Adrenal gland (tissue), 19 donors: ENCODE measurements at places on chromosomes 6 and 20.

DNA sequence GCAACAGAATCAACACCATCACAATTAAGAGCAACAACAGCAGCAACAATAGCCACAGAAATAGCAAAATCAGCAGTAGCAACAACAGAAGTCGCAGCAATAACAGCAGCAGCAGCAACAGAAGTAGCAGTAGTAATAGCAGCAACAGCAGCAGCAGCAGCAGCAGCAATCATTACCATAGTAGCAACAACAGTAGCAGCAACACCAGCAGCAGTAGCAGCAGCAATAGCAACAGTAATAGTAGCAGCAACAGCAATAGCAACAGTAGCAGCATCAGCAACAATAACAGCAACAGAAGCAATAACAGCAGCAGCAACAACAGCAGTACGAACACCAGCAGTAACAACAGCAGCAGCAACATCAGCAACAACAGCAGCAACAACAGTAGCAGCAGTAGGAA lies 39.8 kb downstream of the SLC22A2 start:
- no peak for DNase-seq

DNA sequence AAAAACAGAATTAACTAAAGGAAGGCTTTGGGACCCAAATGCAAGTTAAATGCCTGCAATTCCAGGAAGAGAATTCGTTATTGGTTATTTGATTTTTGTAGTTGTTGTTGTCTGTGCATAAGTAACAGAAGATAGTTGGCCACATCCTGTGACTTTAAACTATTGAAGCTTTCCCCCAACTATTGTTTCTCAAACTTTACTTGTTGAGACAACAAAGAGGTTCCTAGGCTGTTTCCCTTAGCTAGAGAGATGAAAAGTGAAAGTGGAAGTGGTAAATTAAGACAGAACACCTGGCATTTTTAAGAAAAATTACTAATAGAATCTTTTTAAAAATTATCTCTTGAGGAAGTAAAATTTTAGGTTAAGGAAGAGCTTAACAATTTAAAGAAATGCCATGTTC lies 525.2 kb downstream of the PKHD1 start:
- DNase-seq = no peak

DNA sequence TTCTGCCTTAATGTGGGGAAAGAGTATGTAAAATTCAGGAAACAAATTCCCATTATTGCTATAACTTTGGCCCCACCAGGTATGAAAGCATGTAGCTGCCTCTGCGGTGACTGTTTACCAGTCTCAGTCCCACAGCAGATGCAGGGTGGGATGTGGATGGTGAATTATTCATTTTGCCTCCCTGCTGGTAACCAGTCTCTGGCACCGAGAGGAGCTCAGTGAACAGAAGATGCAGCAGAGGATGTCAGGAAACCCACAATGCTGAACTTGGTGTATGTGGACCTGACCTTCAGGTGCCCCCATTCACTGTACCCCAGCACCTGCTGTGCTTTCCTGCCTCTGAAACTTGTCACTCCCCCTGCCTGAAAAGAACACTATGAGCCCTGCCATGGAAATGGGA lies 8.8 kb upstream of the METTL24 start:
- no peak for DNase-seq

DNA sequence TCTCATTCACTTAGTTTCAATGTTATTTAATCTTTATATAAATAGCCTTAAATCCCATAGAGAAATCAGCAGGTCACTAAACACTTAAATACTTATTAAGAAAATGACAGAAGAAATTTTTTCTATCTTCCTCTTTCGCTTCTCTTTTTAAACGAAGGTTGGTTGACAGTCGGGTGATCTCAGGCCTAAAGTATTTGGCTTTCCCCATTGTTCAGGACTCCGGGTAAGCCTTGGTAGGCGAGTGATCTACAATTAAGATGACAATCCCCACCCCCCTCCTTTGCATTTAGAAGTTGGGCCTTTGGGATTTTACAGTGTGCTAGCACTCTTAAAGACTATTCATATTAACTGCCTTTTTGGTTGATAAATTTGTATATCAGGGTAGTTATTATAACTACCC lies 19.7 kb upstream of the UTRN start:
- no peak for DNase-seq

GRCh38 chr6:162866656-162867055 lies 138.9 kb downstream of the PACRG start:
- no peak for DNase-seq

DNA sequence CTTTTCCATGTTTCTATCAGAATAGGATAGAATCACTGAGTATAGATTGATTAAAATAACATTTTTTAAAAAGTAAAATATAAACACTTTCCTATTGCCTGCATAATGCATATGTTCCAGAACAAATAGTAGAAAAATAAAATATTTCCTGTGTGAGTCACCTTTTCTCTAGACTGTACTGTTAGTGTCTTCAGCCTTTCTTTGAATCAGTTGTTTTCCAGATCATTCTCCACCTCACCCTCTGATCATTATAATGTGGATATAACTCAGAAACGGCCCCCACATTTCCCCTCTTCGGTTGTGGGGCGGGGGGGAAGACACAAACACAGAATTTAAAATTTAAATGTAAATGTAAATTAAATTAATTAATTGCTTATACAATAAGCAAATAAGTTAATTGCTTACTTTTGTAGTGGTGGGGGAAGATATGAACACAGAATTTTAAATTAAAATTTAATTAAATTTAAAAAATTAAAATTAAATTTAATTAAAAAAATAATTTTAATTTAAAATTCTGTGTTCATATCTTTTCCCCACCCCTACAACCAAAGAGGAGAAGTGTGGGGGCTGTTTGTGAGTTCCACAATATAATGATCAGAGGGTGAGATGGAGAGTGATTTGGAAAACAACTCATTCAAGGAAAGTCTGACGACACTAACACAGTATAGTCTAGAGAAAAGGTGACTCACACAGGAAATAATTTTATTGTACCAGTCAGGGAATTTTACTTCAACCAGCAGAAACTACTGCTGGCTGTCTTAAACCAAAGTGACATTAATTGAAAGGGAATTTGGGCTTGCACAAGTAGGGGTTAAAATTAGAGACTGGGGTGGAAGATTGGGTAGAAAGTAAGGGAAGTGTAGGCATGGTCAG lies 37.1 kb upstream of the PROKR2 start:
- no peak for DNase-seq

GRCh38 chr6:25089442-25089841 lies 153.7 kb upstream of the RIPOR2 start:
- no peak for DNase-seq

- no peak for DNase-seq
These were observed 11.5 kb downstream of the MAPK14 start for GRCh38 chr6:36039112-36039511.
